AG08396 (cell line): ENCODE measurements at places on chromosomes 7 and 10.

DNA sequence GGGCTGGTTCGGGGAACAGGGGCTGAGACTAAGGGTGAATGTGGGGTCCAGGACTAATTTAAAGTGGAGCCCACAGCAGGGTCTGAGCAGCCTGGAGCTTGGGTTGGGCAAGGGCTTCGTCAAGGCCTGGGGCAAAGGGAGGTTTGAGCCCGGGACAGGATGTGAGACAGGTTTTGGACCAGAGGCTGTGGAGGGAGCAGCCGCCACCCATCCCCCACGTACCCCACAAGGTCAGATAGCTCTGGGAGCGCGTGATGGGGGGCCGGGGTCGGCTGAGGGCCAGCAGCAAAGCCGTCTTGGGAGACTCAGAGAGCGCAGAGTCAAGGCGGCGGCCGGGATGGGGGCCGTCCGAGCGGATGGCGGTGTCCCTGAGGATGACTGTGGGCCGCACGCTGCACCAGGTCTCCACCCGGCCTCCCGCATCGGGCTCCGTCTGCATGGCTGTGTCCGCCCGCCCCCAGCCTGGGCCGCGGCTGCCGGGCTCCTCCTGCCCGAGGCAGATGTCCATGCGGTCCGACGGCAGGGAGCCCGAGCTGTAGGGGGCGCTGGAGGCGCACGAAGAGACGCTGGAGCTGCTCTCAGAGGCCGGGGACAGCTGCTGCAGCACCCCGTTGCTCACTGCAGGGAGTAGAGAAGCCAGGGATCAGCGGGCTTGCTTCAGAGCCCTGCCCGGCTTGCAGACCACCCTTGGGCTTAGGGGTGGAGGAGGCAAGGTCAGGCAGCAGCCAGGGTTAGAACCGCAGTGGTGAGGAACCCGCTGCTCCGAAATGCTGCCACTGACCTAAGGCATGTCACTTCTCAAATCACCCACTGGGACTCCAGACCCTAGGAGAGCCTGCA lies 12.1 kb downstream of the PDZD7 start:
- peak; percentile 93 for DNase-seq

DNA sequence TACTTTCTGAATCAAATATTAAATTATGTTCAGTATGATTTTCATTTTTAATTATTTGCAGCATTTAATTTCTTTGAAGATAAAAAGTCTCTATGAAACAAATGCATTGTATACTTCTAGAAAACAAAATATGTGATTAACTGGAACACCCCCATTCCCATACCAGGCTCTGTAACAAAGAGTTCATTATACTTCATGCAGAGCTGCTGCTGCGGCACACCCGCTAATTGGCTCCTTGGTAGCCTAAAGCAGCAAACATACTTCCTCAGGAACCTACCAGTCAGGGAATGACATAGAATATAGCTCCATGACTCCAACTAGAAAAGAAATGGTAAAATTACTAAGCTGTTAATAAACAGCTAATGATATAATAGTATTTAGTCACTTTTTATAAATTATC lies 19.3 kb downstream of the RAB11FIP2 start:
- no peak for DNase-seq

- DNase-seq = no peak
Measured at GRCh38 chr10:58993480-58994221, 182.8 kb upstream of the PHYHIPL start.

GRCh38 chr7:67387851-67388250 lies 391.2 kb downstream of the TYW1 start:
- no peak for DNase-seq
